ENCODE measurements at places on chromosomes 1 and 21. TPM values are rescaled to one million over a fixed set of nuclear protein-coding genes. Genes with fewer than 3 reads are reported as not detected.

- H3K4me3 ChIP-seq = no peak overlapping the region
- H3K4me1 ChIP-seq = no peaks in the 10 kb centered on the region
- DNase-seq = no peak
- H3K36me3 ChIP-seq = no peaks in the 10 kb centered on the region
- no peaks in the 10 kb centered on the region for H3K27me3 ChIP-seq
- no peak overlapping the region for H3K27ac ChIP-seq
Observed at GRCh38 chr1:7444363-7444762, 326.7 kb upstream of the VAMP3 start.

KIF14 gene
- total RNA-seq = not detected

CBR3 gene
- 59.2 TPM for total RNA-seq

GRCh38 chr1:156669794-156670193, 7.4 kb downstream of the NES start:
- peaks cover 18% of the 10 kb centered on the region for H3K36me3 ChIP-seq
- H3K27me3 ChIP-seq = no peaks in the 10 kb centered on the region
- H3K27ac ChIP-seq = peak overlapping the region; percentile 90
- no peak for DNase-seq
- H3K4me1 ChIP-seq = peaks cover 6% of the 10 kb centered on the region

GRCh38 chr1:13549521-13549920, 34.1 kb upstream of the PDPN start:
- peak; percentile 31 for DNase-seq
- H3K27me3 ChIP-seq = no peaks in the 10 kb centered on the region
- no peaks in the 10 kb centered on the region for H3K4me1 ChIP-seq

- H3K27me3 ChIP-seq = no peaks in the 10 kb centered on the region
- no peaks in the 10 kb centered on the region for H3K4me1 ChIP-seq
- H3K36me3 ChIP-seq = no peaks in the 10 kb centered on the region
- H3K4me3 ChIP-seq = no peak overlapping the region
Observed at GRCh38 chr21:31360717-31361116, 16.7 kb upstream of the TIAM1 start.

DNA sequence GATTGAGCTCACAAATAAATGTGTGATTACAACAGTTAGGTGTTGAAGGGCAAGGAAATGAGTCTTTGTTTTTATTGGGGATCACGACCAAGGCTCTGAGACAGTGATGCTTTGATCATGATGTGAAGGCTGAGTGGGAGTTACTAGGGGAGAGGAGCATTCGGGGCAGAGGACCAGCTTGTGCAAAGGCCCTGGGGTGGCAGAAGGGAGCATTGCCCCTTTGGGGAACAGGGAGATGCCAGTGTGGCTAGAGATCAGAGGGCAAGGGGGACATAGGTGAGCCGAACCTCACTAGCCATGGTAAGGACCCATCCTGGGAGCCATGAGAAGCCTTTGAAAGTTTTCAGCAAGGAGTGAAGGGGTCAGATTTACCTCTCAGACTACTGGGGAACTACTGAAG, 31.1 kb downstream of the TNFRSF8 start:
- no peaks in the 10 kb centered on the region for H3K36me3 ChIP-seq
- no peaks in the 10 kb centered on the region for H3K4me1 ChIP-seq
- no peaks in the 10 kb centered on the region for H3K27me3 ChIP-seq
- no peak overlapping the region for H3K4me3 ChIP-seq
- DNase-seq = no peak
- H3K27ac ChIP-seq = no peak overlapping the region

- H3K4me3 ChIP-seq = no peak overlapping the region
- no peaks in the 10 kb centered on the region for H3K27me3 ChIP-seq
- H3K27ac ChIP-seq = no peak overlapping the region
- no peaks in the 10 kb centered on the region for H3K4me1 ChIP-seq
- no peak for DNase-seq
Observed at GRCh38 chr1:84264961-84265360, 36.5 kb upstream of the SAMD13 start.

GRCh38 chr1:109252893-109253802, 3.8 kb downstream of the CELSR2 start:
- H3K4me1 ChIP-seq = peaks cover 9% of the 10 kb centered on the region
- no peak for DNase-seq
- no peak overlapping the region for H3K4me3 ChIP-seq
- peak overlapping the region; percentile 69 for H3K27ac ChIP-seq

GRCh38 chr1:109802136-109802900, 38.6 kb upstream of the EPS8L3 start:
- H3K27ac ChIP-seq = peak overlapping the region; percentile 21
- no peaks in the 10 kb centered on the region for H3K27me3 ChIP-seq

GRCh38 chr21:26168371-26168770, 2.2 kb downstream of the APP start:
- no peak for DNase-seq
- H3K4me1 ChIP-seq = no peaks in the 10 kb centered on the region
- no peaks in the 10 kb centered on the region for H3K36me3 ChIP-seq
- H3K27me3 ChIP-seq = no peaks in the 10 kb centered on the region
- peak overlapping the region; percentile 96 for H3K4me3 ChIP-seq
- no peak overlapping the region for H3K27ac ChIP-seq

- peaks cover 25% of the 10 kb centered on the region for H3K4me1 ChIP-seq
- H3K4me3 ChIP-seq = peak overlapping the region; percentile 97
- H3K27ac ChIP-seq = peak overlapping the region; percentile 88
- no peaks in the 10 kb centered on the region for H3K36me3 ChIP-seq
- DNase-seq = peak; percentile 37
- H3K27me3 ChIP-seq = no peaks in the 10 kb centered on the region
Observed at GRCh38 chr21:29299916-29300806, 1.4 kb downstream of the BACH1 start.

CELA2A gene
- total RNA-seq = not detected

SLC35A3 gene
- 8.4 TPM for total RNA-seq

DNA sequence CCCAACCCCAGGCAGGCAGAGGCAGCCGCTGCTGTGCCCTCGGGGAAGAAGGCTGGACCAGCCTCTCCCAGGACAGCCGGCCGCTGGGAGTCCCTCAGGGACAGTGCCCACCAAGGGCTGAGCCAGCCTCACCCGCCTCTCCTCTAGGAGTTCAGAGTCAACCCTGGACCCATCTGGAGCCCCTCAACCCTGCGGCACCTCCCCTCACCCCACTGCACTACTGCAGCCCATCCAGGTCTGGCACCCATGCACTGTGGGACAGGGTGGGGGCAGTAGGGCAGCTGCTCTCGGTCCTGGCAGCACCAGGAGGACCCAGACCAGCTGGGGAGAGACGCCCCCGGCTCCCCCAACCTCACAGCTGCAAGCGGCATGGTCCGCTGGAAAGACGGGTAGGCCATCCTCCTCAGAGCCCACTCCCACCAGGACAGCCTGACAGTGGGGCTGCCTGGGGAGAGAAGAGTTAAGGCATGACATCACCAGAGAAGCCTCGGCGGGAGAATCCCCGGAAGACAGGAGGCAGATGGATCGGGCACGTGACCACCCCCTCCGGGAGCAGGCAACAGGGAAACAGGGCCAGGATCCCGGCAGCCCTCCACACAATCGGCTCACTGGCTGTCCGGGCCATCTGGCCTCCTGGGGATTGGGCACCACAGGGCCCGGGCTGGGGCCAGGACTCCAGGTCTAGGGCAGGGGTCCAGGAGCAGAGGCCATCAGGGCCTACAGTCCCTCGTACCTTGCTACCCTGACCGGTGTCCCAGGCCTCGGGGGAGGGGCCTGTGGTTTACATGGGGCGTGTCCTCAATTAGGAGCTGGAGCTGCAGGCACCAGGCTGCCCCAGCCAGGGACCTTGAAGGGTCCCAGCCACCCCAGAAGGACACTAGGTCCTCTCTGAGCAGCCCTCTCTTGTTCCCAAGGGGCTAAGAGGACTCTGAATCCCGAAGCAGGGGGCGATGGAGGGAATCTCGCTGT, 3.1 kb downstream of the ACAP3 start:
- H3K27me3 ChIP-seq = no peaks in the 10 kb centered on the region
- peak overlapping the region; percentile 94 for H3K4me3 ChIP-seq
- no peak for DNase-seq
- H3K36me3 ChIP-seq = peaks cover under 1% of the 10 kb centered on the region
- H3K4me1 ChIP-seq = peaks cover 25% of the 10 kb centered on the region

DNA sequence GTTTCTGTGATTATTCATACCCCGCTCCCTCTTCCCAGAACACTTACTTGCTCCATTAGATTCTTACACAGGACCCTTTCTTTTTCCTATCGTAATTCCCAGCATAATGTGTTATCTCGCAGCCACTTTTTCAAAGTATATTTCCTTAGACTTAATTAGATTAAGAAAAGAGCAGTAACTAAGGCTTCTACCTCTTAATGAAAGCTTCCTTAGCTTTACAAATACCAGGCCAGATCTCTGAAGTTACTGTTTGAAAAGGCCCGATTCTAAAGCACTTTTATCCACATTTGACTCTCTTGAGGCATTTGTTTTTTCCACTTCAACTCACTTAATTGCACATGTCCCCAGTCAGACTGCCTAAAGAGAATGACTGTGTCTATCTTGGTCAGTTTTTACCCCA, 1264.3 kb upstream of the ADGRL2 start:
- no peak overlapping the region for H3K27ac ChIP-seq
- no peak for DNase-seq
- no peaks in the 10 kb centered on the region for H3K4me1 ChIP-seq
- no peak overlapping the region for H3K4me3 ChIP-seq
- no peaks in the 10 kb centered on the region for H3K27me3 ChIP-seq

GRCh38 chr21:26544201-26544775, 28.8 kb downstream of the CYYR1 start:
- H3K36me3 ChIP-seq = no peaks in the 10 kb centered on the region
- no peaks in the 10 kb centered on the region for H3K4me1 ChIP-seq
- no peak overlapping the region for H3K4me3 ChIP-seq
- no peaks in the 10 kb centered on the region for H3K27me3 ChIP-seq

All from ascending aorta (tissue), 2 donors.